Activated naive CD4-positive, alpha-beta T cell treated with anti-CD3 and anti-CD28 coated beads, Interleukin-2, amount 50 U/mL, for 72 hours (primary cell): ENCODE measurements at places on chromosomes 3 and 15. TPM values are rescaled to one million over a fixed set of nuclear protein-coding genes. Genes with fewer than 3 reads are reported as not detected.

SLC28A1 gene
- total RNA-seq: 0.30 TPM

WNT5A gene
- total RNA-seq: not detected

KBTBD12 gene
- total RNA-seq: not detected

DNA sequence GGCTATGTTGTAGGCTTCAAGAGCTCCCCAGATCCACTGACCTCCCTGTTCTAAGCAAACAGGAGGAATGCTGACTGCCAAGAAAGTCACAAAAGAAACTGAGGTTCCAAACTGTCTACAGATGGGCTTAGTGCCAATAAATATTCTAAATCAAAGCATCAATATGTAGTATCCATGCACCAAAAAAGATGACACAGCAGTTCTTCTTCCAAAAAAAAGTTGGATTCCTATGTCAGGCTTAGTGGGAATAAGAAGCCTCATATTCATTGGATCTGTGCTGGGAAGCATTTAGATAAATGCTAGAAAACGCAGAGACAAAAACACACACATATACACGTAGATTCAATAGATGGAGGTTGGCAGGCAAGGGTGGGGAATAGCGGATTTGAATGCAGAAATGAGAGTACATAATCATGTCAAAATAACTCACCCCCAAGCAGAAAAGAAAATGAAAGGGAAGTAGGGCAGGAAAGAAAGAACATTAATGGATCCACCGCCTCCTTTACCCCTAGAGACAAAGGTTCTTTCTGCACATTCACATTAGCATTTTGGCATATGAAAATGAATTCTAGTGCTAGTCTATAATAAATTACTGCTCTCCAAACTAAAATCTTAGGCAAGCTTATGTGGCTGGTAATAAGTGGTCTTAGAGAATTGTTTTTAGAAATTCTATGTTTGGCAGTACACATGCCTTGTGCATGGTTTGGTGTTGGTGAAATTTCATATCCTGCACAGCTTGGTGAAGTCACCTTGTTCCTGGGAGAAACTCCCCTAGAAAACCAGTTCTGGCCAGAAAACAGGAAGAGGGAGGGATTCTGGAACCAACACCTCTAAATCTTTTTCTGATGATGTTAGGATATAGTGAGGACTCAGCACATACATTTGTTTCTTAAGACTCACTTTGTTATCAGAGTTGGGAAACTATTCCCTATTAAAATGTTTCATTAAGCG is 283.4 kb downstream of the LSAMP start:
- no peak for DNase-seq

- DNase-seq: no peak
Measured at GRCh38 chr3:55790596-55791350, 303.7 kb upstream of the WNT5A start.

- no peak for DNase-seq
Measured at GRCh38 chr3:172607305-172608121, 84.3 kb upstream of the TNFSF10 start.

DNA sequence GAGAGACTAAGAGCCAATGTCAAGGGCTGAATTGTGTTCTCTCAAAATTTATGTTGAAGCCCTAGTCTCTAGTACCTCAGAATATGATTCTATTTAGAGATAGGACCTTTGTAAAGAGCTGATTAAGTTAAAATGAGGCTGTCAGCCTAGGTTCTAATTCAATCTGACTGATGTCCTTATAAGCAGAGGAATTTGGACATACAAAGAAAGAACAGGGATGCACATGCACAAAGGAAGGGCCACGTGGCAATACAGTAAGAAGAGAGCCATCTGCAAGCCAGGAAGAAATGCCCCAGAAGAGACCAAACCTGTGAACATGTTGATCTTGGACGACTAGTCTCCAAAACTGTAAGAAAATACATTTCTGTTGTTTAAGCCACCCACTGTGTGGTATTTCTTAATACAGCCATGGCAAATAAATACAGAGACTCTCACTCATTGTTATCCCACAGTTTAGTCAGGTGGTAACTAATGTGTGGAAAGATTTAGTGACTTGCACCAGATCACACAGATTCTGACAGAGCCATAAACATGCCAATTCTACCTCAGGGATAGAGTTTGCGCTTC is 652.2 kb downstream of the NAALADL2 start:
- no peak for DNase-seq

DNA sequence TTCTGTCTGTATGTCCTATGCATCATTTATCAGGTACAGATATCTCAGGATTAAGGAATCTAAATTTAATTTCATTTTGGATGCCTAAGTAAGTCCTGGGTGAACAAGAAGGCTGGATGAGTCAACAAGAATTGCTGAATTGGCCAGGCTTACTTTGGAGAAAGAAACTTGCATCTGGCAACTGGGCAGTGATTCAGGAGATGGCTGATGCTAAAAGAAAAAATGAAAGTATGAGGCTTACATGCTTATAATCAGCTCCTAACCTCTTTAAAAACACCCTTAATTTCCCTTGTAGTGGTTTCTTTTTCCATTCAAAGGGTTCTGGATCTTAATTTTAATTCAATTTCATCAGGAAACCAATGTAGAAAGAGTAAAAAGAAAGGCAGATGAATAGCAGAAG is 228.8 kb upstream of the PEX5L start:
- DNase-seq: no peak

- DNase-seq: no peak
Measured at GRCh38 chr15:38930851-38931572, 366.4 kb upstream of the RASGRP1 start.

GRCh38 chr3:124007186-124007585 is 15.3 kb upstream of the ROPN1 start:
- no peak for DNase-seq

GRCh38 chr15:92579931-92580470 is 75.6 kb downstream of the FAM174B start:
- no peak for DNase-seq

DNA sequence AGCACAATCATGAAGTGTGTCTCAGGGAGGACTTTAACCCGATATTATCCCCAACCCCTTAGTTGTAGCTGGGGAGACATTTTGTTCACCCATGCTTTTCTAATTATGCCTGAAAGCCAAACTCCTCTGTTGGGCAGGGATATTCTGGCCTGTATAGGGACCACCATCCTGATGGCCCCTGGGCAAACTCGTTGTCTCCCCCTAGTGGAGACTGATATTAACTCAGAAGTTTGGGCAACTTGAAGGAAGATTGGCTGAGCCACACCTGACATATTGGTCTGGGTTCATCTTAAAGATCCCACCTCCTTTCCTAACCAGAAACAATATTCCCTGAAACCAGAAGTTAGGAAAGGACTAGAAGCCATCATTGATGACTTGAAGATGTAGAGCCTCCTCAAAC is 42.3 kb downstream of the TM4SF18 start:
- peak; percentile 30 for DNase-seq
